ENCODE measurements at places on chromosomes 7 and 10. TPM values are rescaled to one million over a fixed set of nuclear protein-coding genes. Genes with fewer than 3 reads are reported as not detected.

TEX36 gene
- not detected for total RNA-seq

PRKCQ gene
- total RNA-seq, result 26.2 TPM

INSYN2A gene
- total RNA-seq, result not detected

CALML5 gene
- total RNA-seq, result not detected

ANKRD61 gene
- total RNA-seq, result 0.16 TPM

SEMA3D gene
- 0.08 TPM for total RNA-seq

IGFBP1 gene
- total RNA-seq, result 0.11 TPM

CDH23 gene
- 0.71 TPM for total RNA-seq

SRRM3 gene
- total RNA-seq, result not detected

UCN3 gene
- not detected for total RNA-seq

TSPAN15 gene
- total RNA-seq, result 1.8 TPM

SCRN1 gene
- total RNA-seq, result 1.7 TPM

MYO1G gene
- total RNA-seq, result 143 TPM

NAT16 gene
- total RNA-seq, result not detected

SCART1 gene
- total RNA-seq, result 1.8 TPM

C10orf62 gene
- not detected for total RNA-seq

DNA sequence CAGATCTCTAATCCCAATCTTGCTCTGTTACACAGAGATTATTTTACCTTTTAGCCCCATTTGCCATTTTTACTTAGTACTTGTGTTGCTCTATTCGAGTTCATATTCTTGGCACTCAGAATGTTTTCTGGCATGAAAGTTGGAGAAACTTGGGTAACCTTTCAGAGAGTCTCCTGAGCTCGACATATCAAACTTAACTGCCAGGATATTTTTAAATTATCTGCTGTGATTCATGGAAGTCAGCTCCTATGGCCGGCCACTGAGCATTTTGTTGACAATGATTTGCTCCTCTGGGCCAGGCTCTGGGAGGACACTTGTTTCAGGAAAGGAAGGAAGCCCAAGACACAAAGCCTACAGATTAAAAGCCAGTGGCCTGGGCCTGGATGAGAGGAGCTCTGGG is 396.7 kb downstream of the TNS3 start:
- DNase-seq, result no peak

GRCh38 chr10:107443813-107444212 is 279.3 kb upstream of the SORCS1 start:
- DNase-seq, result no peak

DNA sequence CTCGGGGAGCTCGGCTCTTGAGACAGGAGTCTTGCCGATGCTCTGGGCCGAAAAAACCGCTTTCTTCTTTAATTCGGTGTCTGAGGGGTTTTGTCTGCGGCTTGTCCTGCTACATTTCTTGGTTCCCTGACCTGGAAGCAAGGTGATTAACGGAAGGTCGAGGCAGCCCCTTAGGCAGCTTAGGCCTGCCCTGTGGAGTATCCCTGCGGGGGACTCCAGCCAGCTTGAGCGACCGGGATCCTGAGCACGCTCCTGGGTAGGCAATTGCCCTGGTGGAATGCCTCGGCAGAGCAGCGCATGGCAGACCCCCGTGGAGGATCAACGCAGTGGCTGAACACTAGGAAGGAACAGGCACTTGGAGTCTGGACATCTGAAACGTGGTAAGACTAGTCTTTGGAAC is 30.5 kb upstream of the GHITM start:
- DNase-seq, result no peak

GRCh38 chr10:114517368-114518250 is 113.3 kb upstream of the AFAP1L2 start:
- no peak for DNase-seq

- DNase-seq, result no peak
These were observed 412.4 kb upstream of the NRP1 start for GRCh38 chr10:33746836-33747268.

DNA sequence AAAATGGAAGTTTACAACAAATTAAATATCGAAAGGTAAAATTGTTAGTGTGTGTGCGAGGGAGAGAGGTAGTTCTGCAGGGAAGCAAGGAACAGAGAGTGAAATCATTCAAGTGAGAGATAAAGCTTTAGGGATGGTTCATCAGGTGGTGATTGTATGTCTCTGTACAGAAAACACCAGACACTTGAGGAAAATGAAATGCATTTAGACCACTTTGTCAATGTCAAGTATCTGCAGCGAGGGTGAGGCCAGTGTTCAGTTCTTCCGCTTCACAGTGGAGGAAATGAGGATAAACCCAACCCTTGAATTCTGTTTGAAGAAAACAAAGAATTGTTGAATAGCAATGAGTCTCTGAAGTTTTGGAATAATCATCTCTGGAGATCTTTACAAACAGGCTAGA is 14.4 kb upstream of the ITGB1 start:
- no peak for DNase-seq

- DNase-seq, result no peak
These were observed 503.3 kb downstream of the TCERG1L start for GRCh38 chr10:130808243-130808642.

GRCh38 chr7:128037081-128037480 is 5.8 kb upstream of the LRRC4 start:
- DNase-seq, result no peak

DNA sequence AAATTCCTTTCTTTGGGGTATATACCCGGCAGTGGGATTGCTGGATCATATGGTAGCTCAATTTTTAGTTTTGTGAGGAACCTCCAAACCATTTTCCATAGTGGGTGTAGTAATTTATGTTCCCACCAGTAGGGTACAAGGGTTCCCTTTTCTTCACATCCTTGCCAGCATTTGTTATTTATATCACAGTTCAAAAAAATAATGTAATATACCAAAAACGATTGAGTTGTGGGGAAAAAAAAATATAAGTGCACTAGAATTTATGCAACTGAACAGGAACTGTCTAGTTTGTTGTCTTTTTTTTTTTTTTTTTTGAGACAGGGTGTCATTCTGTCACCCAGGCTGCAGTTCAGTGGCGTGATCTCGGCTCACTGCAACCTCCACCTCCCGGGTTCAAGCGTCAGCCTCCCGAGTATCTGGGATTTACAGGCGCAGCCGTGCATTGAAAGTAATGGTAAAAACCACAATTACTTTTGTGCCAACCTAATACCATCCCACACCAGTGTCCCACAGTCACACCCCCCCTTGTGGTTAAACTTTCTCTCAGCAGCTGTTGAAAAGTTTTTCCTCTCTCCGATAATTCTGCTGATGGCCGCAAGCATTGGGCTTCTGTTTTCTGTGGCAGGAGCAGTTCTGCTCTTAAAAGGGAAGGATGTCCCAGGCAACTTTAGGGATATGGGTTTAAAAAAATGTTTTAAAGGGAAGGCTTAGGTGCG is 6.8 kb upstream of the LAT2 start:
- no peak for DNase-seq

DNA sequence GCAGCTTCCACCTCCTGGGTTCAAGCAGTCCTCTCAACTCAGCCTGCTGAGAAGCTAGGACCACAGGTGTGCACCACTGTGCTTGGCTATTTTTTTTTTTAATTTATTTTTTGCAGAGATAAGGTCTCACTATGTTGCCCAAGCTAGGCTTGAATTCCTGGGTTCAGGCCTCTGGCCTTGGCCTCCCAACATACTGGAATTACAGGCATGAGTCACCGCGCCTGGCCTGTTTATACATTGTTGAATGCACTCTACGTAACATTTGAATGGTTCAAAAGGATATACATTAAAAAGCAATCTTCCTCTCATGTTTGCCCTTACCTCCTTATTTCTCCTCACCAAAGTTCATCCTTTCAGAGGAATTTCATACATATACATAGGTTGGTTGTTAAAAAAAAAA is 7.2 kb upstream of the SNX10 start:
- no peak for DNase-seq

- no peak for DNase-seq
These were observed 44.5 kb upstream of the AP5Z1 start for GRCh38 chr7:4730971-4731370.

- no peak for DNase-seq
These were observed 322.4 kb downstream of the HGF start for GRCh38 chr7:81447351-81447952.

DNA sequence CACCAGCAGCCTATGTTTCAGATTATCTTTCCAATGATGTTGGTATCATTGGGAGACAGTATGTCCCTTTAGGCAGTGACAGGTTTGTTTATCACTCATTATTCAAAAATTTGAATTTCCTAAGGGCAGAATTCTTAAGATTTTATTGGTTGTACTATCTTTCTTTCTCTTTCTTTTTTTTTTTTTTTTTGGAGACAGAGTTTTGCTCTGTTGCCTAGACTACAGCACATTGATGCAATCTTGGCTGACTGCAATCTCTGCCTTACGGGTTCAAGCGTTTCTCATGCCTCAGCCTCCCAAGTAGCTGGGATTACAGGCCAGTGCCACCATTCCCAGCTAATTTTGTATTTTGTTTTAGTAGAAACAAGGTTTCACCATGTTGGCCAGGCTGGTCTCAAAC is 111.2 kb downstream of the PON1 start:
- DNase-seq, result no peak

GRCh38 chr7:28346256-28346655 is 66.1 kb upstream of the CREB5 start:
- no peak for DNase-seq

- DNase-seq, result no peak
These were observed 91.1 kb upstream of the CARD11 start for GRCh38 chr7:3134745-3135144.

- no peak for DNase-seq
These were observed 17.6 kb upstream of the CRHR2 start for GRCh38 chr7:30699706-30700495.

GRCh38 chr10:20999699-21000098 is 102.6 kb upstream of the NEBL start:
- DNase-seq, result no peak

GRCh38 chr7:122166740-122167139 is 22.7 kb upstream of the AASS start:
- no peak for DNase-seq

- DNase-seq, result no peak
These were observed 53.0 kb downstream of the STEAP1B start for GRCh38 chr7:22447008-22447407.

DNA sequence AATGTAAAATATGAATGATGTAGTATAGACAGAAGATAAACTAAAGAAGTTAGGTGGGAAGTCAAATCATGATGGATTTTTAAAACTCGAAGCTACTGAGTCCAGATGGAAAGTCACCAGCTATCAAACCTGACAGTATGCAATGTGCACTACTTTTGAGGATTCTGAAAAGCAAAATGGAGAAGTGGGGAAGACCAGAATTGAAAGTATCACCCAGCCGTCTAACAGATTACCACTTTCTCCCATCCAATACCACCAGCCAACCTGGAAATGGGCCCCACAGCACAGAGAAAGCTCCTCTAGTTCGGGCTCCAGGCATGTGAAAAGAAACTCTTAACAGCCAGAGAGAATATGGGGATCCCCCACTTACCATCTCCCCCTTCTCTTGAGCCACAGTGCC is 67.9 kb upstream of the SRRM3 start:
- no peak for DNase-seq

GRCh38 chr7:71636329-71636728 is 504.4 kb downstream of the GALNT17 start:
- DNase-seq, result no peak

GRCh38 chr7:107580716-107581383 is 804 bp downstream of the BCAP29 start:
- DNase-seq, result no peak

GRCh38 chr7:112882991-112883390 is 92.8 kb upstream of the TMEM168 start:
- DNase-seq, result no peak

Data from activated T-cell treated with anti-CD3 and anti-CD28 coated beads, Interleukin-2, amount 50 U/mL, for 4 hours (primary cell).